SJCRH30 (cell line): ENCODE measurements at places on chromosomes 7 and 10.

DNA sequence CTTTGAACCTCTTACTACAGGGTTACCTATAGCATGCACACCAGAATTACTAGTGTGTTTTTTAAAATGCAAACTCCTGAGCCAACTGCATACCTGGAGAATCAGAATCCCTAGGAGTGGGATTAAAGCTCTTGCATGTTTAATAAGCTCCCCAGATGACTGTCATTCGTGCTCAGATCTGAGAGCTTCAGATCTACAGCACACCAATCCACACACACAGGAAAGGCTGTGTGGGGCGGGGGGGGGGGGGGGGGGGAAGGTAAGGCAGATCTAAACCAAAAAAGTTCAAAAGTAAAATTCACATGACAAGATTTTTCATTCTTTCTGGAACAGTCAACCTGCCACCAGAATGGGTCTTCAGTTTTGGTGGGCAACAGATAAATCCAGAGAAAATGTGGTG lies 5.5 kb downstream of the FAM3C start:
- DNase-seq, result no peak

- DNase-seq, result no peak
Observed at GRCh38 chr7:43198016-43198415, 85.6 kb downstream of the HECW1 start.

GRCh38 chr7:84092207-84092606 lies 102.4 kb downstream of the SEMA3A start:
- DNase-seq, result no peak

DNA sequence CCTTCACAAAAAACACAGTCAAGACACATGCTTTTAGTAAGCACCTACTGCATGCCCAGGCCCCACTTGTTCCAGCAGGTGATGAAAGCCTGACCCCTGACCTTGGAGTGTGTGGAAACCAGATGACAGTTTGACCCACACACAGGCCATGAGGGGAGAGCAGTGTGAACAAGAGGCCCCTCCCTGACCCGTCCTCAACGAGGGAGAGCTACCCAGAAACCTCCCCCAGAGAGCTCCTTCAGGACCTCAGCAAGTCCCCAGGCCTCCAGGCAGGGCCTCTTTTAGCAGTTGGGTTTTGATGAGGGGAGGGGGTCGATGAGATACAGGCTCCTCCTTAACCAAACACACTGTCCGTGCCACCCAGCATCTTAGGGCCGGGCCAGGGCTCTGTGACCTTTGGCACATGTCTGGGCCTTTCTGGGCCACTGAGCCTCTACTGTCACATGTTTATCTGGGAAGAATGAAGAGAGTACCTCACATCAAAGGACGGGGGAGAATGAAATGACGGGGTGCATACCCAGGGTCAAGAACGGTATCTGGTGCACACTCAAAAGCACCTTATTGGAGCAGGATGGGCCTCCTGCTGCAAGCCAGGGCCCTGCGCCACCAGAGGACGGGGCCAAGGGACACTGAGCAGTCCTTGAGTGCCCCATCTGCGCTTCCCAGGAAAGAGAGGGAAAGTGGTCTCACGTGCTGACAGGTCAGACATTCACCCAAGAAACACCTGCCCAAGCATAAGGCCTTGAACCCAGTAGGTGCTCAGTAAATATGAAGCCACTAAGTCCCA lies 202.6 kb upstream of the ZMIZ1 start:
- DNase-seq, result no peak

DNA sequence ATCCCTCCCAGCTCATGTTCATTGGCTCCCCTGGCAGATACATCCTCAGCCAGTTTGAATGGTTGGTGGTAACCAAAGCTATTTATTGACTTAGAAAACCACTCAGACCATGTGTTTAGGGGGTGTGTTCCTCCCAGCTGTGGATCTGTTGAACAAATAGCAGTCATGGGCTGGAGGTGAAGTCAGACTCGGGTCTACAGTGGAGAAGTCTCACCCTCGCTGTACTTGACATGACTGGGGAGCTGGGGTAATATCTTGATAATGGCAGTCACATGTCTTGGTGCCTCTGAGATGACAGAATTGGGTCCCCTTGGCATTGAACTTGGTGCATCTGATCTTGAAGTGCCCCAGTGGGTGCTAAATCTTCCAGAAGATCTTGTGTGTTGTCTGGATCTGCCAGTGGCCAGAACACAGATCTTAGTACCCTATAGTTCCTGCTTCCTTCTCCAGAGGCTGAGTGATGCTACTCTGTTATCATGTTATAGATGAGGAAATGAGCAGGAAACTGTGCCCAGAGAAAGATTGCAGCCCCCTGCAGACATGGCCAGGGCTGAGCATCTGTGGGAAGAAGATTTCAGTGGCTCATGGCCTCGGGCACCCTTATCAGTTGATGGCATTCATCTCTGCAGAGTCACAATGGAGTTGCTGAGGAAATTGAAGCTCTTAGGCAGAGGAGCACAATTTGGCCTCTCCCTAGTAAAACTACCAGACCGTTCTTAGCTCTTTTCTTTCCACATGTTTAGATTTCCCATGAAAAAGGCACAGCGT lies 50.4 kb downstream of the ADRA2A start:
- DNase-seq, result no peak

DNA sequence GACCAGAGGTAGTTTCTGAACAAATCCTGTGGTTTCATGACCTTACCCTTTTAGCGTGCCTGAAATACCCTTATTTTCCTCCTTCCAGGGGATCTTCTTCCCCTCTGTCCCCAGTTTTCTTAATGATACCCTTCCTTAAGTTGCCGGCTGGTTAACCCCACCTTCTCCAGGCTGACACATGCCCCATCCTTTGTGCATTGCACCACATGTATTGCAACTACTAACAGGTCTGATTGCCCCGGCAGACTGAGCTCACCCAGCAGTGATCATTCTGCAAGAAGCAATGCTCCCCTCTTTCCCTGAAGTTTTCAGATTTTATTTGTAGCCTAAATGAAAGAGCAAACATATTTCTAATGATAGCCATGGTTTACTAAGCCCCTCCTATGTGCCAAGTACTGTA lies 108.2 kb downstream of the HIP1 start:
- no peak for DNase-seq

DNA sequence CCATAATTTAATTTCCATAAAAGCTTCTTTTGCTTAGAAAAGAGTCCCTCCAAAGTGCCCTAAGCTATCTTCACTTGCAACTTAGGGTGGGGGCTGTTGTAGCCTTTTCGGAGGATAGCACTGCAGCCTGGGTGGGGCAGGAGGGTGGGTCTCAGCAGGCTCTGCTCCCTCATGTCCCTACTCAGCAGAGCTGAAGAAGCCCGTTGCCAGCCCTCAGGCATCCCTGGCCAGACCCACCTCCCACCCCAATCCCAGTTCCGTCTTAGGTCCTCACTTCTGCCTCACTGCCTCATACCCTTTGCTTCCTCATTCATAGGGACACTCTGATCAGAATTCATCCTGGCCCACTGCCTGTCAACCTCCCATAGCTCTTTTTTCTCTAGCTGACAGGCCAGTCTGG lies 99.8 kb upstream of the ZMIZ1 start:
- no peak for DNase-seq

DNA sequence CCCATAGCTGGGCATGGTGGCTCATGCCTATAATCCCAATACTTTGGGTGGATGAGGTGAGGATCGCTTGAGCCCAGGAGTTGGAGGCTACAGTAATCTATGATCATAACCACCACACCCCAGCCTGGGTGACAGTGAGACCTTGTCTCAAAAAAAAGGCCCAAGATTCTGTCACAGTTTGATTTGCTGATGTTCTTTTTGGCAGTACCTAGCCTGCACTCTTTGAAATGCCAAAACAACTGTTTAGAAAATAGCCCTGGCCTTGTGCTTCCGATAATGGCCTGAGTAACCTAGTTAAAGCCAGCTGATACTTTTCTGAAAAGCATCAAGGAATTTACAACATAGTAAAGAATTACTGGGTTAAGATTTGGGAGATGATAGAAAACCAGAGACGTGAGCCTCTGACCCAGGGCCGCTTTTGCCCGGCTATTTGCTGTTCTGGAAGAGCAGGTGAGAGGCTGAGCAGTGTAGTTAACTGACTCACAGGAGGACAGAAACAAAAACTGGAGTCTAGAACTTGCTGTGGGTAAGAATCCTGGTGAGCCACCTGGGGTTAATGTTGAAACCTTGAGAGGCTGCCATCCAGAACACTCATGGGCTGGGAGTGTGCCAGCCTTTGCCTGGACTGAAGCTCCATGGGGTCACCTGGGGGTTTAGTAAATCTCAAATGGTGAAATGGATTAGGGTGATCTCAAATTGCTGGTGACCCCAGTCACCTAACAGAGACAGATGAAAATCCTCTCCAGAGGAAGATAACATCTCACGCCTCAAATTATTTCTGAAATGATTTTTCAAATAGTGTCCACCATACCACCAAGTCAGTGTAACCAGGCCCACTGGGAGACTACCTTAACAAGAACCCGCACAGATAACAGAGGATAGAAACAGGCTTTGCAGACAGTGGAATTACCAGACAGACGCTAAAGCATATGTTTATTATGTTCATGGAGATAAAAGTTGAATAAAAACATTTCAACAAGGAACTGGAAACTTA lies 51.8 kb downstream of the GALNT11 start:
- no peak for DNase-seq

DNA sequence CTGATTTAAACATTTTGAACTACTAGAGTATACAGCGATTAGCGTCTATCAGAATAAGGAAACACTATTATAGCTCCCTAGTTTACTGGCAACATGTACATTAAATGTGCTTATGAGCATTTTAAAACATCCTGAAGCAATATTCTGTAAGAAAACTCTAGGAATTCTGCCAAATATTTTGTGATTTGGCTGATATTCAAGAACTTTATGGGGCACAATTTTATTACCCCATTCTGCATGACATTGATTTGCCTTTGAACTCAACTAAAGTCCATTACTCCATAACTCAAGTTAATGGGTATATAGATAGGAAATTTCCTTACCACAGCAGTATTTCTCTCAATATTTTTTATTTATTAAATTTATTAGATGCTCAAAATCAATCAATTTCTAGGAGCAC lies 369.9 kb upstream of the KCND2 start:
- DNase-seq, result no peak

GRCh38 chr10:7133278-7133677 lies 277.6 kb downstream of the SFMBT2 start:
- peak; percentile 40 for DNase-seq

GRCh38 chr7:8922726-8923125 lies 489.3 kb downstream of the NXPH1 start:
- DNase-seq, result no peak

DNA sequence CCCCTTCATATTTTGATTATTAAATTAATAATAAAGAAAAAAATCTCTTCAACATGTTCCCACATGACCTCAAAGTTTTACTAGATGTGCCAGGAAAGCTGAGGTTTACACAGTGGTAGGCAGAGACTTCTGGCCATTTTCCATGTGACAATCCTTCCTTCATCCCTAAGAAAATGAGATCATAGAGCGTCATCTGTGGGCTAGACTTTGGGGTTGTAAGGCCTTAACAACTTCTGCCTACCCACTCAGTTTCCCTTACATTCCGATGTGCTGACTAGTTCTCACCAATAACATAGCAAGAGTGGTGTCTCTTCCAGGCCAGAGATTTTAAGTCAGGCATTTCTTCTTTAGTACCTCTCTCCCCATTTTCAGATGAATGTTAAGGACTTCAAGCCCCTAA lies 171.1 kb upstream of the PHF14 start:
- peak; percentile 29 for DNase-seq

DNA sequence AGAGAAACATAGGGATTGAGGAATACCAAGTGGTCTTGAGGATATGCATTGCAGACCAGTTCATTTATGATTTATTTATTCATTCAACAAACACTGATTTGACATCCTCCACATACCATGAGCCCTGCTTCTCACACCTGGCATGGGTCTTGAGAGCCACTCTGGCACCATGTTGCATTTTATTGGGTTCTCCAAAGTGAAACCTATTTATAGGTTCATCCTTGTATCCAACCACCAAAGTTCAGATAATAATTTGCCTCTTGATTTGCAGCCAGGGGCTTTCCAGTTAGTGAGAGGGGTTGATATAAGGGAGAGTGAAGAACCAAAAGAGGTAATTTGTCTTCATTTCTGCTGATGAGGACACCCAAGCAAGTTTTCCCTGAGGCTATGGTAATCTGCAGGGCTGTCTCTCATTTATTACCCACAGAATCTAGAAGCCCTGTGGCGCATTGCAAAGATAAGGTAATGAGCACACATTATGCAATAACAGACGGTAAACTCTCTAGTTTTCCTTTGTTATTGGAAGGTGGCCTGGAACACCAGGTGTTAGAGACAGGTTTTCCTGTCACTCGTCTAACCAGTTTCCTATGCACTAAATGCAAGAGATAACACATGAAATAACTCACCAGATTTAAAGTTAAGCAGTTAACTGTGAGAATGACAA lies 28.8 kb upstream of the ICA1 start:
- no peak for DNase-seq

- DNase-seq, result no peak
Observed at GRCh38 chr7:44265728-44266127, 59.7 kb downstream of the CAMK2B start.

GRCh38 chr7:16786257-16786656 lies 18.5 kb downstream of the AGR2 start:
- DNase-seq, result no peak

DNA sequence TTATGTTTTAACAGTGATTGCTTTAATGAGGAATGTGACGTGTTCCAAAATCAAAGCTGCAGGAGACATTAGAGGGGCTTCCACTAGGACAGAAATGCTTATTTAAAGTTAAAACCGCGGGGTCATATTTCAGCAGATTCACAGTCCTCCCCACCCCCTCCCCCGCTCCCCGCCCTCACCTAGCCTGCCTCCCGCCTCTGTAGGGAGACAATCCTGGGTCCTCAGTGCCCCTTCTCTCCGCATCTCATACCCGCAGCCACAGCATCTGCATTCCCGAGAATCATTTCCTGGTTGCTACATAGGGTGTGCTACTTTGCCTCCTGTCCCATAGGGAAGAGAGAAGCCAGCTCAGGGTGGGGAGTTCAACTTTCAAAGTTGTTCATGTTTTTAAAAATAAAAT lies 3.1 kb upstream of the DRGX start:
- DNase-seq, result no peak

GRCh38 chr10:10396601-10397000 lies 621.1 kb upstream of the CELF2 start:
- DNase-seq, result no peak

GRCh38 chr7:47332213-47332612 lies 249.7 kb downstream of the TNS3 start:
- no peak for DNase-seq

DNA sequence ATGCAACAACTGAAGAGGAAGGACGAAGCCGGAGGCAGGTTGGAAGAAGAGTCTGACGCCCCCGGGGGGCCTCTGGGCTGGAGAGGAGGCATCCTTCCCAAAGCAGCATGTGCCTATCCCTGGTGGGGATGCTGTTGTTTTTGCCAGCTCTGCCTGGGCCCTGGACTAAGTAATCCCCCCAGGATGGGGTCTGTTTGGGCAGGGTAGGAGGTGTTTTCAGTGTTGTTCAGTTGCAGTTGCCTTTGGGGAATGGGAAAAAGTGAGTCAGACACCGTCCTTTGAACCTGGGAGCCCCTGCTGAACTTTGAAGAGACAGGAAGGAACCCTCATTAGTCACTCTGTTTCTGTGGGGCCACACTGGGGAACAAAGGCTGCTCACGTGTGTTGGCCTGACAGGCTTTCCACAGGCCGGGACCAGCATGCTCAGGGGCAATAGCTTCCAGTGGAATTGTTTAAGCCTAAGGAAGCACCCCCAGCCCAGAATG lies 35.2 kb upstream of the GDF10 start:
- DNase-seq, result no peak

- DNase-seq, result no peak
Observed at GRCh38 chr7:101954499-101954898, 137.1 kb downstream of the CUX1 start.
